ENCODE measurements at places on chromosomes 2 and 18.

- no peak for DNase-seq
These were observed 71.9 kb upstream of the GALNT5 start for GRCh38 chr2:157185476-157186227.

GRCh38 chr2:220192994-220193753 is 565.7 kb downstream of the SLC4A3 start:
- no peak for DNase-seq

GRCh38 chr2:156864325-156864724 is 393.2 kb upstream of the GALNT5 start:
- no peak for DNase-seq

DNA sequence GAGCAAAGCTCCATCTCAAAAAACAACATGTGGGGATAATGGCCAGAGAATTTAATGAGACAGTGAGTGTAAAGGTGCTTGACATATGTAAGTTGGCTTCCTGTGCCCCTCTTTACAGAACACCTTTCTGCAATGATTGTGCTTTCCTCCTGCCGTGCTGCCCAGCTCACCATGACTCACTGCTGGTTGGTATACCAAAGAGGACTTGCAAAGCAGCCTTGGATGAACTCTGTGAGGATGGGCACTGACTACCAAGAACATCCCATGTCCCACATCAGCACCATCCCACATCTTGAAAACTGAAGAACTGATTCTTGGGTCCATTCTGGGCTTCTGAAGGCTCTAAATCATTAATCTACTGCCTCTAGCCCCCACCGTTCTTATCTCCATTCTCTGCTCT is 52.2 kb downstream of the NGEF start:
- DNase-seq: no peak

DNA sequence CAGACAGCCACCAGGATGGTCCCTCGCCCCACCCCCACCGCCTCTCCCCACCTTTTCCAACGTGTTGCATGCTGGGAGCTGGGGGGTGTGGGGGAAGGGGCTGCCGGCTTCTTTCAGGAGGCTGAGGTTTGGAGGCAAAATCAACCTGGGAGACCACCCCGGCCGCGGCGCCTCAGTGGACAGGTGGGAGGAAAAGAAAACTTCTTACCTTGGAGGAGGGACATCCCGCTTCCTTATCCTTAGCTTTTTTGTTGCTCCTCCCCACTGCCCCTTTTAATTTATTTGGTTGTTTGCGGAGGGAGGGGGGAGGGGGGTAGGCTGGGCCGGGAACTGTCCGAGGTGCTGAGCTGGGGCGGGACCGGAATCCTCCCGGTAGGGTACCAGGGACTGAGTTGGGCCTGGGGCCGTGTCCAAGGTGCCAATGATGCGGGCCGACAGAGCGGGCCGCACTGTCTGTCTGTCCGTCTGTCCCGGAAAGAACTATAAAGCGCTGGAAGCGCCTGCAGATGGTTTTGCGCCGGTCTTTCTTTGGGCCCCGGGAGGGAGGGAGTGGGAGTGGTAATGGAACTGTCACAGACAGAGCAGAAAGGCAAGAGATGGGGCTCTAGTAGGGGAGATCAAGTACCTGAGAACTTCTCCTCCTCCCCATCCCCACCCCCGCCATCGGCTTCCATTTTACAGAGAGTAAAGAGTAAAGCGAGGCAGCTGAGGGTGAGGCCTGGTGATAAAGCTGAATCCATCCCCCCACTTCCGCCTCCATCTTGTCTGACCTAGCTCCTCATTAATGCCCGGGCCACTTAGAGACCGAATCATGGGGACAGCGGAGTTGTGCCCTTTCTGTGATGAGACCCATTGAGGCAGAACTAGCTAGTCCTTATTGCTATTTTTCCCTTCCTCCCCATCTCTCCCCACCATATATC is 2.4 kb downstream of the CDK5R2 start:
- no peak for DNase-seq

DNA sequence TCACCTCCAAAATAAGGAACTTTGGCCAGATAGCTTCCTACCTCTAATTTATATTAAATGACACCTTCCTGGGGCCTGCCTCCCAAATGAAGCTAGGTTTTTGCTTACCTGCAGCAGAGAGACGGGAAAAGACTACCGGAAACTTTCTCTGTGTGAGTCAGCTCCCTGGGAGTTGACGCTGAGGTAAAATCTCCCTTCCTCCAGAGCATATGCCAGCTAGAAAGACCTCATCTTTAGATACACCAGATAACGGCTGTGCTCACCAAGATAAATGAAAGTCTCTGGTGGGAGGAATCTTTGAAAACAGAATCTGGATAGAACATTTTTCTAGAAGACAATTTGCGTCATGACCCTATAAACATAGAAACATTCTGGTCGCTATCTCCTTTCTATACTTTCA is 99.7 kb upstream of the RFX8 start:
- no peak for DNase-seq

DNA sequence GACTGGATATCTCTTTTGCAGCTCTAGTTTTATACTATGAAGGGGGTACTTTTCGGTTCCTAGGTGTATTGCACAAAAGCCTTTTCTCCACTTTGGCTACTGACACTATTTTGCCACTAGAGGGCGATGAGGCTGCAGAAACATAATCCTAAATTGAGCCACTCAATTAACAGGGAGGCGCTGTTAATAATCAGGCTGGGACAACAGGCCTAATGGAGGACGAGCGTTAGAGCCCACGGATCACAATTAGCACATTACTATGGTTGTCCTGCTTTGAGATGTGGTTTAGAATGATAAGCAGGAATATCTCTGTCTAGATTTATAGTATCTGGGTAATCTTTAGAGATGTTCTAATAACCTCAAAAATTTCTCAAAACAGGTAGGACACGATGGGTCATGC is 62.2 kb upstream of the PMAIP1 start:
- DNase-seq: no peak

DNA sequence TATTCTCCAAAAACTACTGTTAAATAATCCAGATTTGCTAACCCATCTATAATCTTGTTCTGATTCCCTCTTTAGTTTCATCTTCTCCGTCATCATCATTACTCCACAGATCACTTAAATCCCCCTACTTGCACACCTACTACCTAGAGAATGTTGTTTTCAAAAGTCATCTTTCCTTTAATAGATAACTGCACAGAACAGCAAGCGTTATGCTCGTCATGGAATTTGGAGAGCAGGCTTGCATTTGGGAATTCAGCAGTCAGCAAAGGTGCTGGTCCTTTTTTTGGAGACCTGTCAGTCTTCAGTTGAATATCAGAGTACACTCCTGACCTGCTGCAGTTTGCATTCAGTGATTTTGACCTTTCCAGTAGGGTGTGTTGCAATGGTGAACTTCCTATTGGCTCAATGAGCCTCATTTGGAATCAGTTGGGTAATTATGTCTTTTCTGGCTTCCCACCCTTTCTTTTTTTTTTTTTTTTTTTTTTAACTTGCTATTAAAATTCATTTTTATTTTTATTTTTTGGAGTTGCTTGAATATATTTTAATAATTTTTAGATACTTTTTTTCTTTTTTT is 110.6 kb downstream of the HNRNPLL start:
- DNase-seq: no peak

DNA sequence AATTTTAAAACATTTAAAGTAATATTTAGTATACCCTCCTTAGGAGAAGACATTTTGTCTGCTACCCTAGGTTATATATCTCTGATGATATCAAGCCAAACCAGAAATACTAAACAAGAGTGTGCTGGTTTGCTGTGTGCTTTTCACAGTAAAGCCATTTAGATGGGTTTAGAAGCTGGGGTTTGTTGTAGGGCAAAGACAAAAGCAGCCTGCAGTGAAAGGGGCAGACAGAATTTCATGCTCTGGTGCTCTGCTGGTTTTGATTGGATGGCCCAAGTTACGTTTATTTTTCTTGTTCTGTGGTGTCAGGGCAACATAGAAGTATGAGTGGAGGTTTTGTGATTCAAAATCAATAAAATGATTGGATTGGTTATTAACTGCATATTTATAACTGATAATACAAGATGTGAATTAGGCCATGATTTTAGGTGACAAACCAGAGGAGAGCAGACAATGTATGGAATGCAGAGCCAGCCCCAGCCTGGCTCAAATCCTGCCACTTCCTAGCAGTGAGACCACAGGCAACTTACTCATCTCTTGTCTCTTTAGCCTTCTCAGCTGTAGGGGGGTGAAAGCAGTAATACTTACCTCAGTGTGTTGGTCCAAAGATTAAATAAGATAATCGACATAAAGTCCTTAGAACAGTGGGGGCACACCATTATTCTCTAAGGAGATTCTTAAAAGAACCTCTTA is 30.9 kb upstream of the IER3IP1 start:
- no peak for DNase-seq

- DNase-seq: no peak
These were observed 68.1 kb upstream of the SULT1C3 start for GRCh38 chr2:108171657-108172056.

- DNase-seq: no peak
These were observed 290.8 kb upstream of the MYT1L start for GRCh38 chr2:2621855-2622254.

DNA sequence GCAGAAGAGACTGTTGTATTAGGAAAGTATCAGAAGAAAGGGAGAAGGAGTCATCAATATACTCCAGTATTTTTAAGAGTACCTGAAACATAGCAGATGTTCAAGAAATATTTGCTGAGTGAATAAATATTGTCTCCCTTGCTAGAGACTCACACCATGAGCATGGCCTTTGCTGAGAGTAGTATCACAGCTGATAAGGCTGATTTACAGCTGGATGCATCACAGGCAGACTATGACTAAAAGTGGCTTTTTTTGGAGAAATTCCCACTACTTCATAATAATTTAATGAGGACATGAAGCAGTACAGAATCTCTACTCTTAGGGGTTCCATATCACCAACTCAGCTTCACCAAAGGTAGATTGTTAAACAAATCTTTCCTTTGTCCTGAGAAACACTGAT is 373.3 kb downstream of the RBM43 start:
- DNase-seq: no peak

- DNase-seq: no peak
These were observed 47.0 kb downstream of the RRM2 start for GRCh38 chr2:10169581-10169980.

- DNase-seq: no peak
These were observed 98.6 kb downstream of the BCL2L11 start for GRCh38 chr2:111219285-111219684.

DNA sequence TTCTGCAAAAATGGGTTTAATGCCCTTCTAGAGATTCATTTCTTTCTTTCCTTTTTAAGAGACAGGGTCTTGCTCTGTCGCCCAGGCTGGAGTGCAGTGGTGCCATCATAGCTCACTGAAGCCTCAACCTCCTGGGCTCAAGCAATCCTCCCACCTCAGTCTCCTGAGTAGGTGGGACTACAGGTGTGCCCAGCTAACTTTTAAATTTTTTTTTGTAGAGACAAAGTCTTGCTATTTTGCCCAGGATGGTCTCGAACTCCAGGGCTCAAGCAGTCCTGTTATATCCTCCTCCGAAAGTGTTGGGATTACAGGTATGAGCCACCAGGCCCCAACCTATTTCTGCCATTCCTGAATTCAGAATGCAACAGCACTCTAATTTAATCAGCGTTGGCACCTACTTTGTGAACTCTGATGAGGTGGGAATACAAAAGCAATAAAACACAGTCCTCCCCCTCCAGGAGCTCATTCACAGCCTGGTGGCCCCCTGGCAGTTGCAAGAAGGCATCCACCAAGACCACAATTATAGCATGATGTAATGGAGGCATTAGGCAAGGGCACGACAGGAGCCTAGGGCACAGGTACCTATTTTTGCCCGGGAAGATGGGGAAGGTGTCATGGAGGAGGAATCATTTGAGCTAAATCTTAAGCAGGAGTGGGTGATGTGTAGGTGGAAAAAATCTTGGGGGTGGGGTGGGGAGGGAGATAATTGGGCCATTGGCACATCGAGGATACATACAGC is 5.1 kb downstream of the RHOB start:
- DNase-seq: no peak

GRCh38 chr2:76731157-76731556 is 791.0 kb downstream of the LRRTM4 start:
- no peak for DNase-seq
